ENCODE measurements at places on chromosomes 3 and 15. TPM values are rescaled to one million over a fixed set of nuclear protein-coding genes. Genes with fewer than 3 reads are reported as not detected.

Gene THPO
- total RNA-seq: 0.07 TPM

Gene C15orf62
- not detected for total RNA-seq

Gene CELSR3
- 3.1 TPM for total RNA-seq

Gene ITPKA
- total RNA-seq: 9.1 TPM

Gene MRPL3
- 104 TPM for total RNA-seq

Gene NDUFB4
- 214 TPM for total RNA-seq
